Fibroblast of skin of right biceps (primary cell): ENCODE measurements at places on chromosomes 12 and 14.

DNA sequence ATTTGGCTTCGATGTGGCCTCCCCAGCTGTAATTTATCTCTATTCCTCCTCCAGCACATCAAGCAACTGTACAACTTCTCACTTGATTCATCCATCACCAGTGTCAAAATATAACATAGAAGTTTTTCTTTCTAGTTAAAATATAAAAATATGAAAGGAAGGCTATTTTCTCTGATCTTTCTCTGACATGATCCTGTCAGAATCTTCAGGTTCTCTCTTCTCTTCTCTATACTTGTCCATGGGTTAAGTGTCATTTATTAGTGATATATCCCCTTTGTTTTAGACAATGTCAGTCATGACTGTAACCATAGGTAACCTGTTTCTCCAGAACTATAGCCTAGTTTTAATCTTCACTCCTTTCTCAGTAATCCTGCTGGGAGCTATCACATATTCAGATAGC lies 132.5 kb upstream of the G2E3 start:
- DNase-seq = no peak

GRCh38 chr14:59273737-59274136 lies 85.3 kb downstream of the DAAM1 start:
- no peak for DNase-seq

DNA sequence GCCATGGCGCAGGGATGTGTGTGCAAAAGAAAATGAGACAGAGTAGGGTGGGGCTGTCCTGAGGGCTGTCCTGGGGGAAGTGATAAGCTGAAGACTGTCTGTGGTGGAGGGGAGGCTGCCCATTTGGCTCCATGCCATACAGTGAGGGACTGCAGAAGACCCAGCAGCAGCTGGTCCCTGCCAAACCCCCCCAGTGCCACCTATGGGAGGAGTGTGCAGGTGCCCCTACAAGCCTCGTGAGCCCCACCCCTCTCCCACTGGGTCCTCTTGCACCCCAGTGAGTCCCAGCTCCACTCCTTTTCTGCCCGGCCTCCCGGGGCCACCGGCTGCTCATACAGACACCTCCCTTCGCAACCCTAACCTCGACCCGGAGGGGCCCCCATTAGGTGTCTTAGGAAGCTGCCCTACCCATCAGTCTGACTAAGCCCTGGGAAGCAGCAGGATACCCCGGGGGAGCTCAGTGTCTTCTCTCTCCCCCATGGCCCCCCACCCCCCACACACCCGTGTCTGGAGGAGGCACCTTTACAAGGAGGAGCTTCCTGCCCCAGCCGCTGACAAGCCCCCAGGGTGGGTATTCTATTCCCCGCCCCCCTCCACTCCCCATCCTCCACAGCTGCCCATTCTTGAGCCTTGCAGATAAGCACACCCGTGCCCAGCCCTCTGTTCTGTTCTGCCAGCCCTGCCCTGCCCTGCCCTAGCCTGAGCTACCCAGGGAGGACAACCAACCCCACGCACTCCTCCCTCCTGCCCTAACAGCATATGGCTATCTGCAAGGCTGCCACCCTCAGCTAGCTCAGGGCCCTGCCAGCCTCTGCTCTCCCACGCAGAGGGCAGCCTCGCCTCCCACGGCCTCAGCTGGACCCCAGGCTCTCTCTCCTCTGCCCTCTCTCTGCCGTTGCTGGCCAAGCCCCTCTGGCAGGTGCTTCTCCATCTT lies 41.9 kb downstream of the SLC6A12 start:
- no peak for DNase-seq

- no peak for DNase-seq
These were observed 6.0 kb upstream of the ATP23 start for GRCh38 chr12:57935331-57935730.

DNA sequence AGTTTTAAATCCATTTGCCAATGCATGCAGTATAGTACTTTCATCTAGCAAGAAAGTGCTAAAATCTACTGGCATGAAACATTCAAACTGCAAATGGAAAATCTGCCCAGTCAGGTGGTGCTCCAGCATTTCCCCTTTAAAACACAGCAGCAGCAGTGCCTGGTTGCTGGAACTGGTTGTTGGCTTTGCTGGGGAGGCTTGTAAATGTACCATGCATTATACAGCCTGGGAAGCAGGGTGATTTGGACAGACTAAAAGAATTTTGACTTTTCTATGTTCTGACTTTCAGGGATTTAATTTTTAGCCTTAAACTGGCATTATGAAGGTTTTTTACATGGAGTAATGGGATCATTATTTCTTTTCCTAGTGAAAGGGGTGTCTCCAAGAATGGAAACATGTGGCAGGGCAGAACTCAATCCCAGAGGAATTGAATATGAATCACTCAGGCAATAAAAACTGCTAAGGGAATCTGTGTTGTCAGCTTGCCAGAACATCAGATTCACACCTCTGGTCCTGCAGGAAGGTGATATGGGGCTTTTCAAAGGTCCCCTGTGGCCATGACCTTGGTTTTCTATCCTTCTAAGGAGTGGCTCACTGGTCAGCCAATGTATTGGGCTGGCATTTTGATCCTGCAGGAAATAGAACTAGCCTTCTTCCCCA lies 9.0 kb upstream of the PAX9 start:
- no peak for DNase-seq

GRCh38 chr12:45663455-45663854 lies 66.1 kb upstream of the ARID2 start:
- no peak for DNase-seq

DNA sequence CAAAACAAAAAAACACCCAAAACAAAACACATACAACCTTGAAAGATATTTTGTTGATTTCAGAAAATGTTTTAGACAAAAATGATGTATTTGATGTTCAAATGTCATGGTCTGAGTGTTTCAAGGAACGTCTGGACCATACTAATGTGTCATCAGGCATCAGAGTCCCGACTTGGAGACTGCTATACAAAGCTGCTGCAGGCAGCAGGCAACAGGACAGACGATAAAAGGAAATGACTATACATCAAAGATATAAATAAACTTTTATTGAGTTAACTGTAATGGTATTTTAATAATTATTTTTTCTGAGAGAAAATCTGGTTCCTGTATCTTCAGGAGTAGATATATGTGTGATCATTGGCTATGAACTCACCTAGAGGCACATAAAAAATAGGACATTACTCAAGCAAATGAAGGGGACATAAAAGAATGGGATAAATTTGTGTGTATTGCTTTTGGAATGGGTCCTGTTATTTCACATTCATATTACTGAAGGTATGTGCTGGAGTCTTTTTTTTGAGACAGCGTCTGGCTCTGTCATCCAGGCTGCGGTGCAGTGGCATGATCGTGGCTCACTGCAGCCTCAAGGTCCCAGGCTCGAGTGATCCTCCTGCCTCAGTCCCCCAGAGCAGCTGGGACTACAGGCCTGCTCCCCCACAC lies 87.3 kb upstream of the HECTD1 start:
- DNase-seq = peak; percentile 33

- DNase-seq = no peak
These were observed 1.3 kb downstream of the RNASE8 start for GRCh38 chr14:21058903-21059302.

- peak; percentile 45 for DNase-seq
These were observed 394.1 kb downstream of the C12orf75 start for GRCh38 chr12:105724641-105725040.

- no peak for DNase-seq
These were observed 252.2 kb upstream of the FOXN3 start for GRCh38 chr14:89669193-89669592.

DNA sequence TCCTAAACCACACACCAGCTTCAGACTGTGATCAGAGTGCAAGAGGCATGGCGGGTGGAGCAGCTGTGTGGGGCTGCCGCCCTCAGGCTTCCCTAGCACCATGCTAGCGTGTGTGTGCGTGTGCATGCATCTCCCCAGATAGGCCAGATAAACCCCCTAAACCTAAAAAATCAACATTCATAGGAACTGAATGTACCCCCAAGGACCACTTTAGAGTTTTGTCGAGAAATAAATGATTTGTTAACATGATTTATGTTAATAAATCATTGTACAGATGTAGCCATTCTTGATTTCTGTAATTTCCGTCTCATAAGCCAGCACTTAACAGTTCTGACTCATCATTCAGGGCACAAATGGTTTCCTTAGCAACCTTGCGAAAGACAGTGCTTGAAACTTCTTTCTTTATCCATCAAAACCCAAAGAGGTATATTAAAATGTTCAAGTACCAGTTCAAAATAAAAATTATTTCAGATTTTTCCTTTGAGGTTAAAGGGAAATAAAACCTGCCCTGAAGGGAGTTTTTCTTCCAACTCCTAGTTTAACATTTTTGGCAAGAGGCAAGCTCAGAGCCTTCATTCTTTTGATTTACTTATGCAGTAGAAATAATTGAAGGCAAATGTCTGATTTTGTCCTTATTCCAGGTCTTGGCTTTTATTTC lies 206.2 kb upstream of the RGS6 start:
- peak; percentile 85 for DNase-seq

GRCh38 chr14:20714593-20715250 lies 26.2 kb downstream of the ANG start:
- DNase-seq = peak; percentile 19

DNA sequence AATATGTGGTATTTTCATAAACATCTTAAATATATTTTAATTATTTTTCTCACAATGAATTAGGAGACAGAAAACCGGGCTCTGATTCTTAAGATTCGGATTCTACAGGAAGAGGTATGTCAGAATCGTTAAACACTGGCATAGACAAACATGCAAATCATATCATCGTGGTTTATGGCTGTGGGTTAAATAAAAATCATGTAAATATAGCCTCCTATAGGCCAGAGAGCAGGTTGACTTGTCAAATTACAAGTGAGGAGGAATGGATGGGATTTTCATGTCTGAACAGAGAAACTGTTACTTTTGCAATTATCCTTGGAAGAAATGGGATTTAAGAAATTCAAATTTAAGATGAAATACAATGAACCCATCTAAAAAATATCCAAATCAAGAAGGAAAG lies 74.9 kb upstream of the BCAT1 start:
- no peak for DNase-seq

- no peak for DNase-seq
These were observed 24.2 kb downstream of the SYNJ2BP start for GRCh38 chr14:70392676-70393075.

DNA sequence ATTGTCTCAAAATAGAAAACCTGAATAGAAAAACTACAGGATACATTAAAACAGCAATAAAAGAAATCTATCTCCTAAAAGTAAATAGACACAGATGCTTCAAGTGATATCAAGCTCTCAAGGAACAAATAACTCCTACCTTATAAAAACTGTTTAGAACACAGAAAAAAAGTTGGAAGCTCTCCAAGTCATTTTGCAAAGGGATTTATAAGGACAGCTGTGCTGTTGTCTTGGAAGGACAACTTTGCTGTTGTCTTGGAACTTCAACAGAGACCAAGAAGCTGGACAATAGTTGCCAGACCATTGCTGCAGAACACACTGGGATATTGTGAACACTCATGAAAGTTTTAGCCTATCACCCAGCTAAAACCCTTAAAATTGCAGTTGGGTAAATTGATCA lies 780.7 kb downstream of the FLRT2 start:
- DNase-seq = no peak

GRCh38 chr12:97151481-97151880 lies 244.4 kb downstream of the NEDD1 start:
- DNase-seq = no peak

DNA sequence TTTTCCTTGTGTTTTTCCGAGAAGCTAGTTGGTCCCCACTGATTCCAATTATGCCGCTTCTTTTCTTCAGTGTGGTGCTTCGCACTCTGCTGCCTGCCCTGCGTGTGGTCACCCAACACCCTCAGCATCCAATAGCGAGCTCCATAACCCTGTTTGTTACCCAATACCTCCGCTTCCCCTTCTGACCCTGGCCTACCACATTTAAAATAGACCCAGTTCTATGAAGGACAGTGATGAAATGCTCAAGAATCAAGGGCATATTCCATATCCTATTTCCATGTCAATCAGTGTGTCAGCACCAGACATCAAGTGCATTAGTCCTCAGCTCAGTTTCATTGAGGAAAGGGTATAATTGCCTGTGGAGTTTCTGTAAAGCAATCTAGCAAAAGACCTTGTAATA lies 9.5 kb downstream of the NDRG2 start:
- DNase-seq = no peak

DNA sequence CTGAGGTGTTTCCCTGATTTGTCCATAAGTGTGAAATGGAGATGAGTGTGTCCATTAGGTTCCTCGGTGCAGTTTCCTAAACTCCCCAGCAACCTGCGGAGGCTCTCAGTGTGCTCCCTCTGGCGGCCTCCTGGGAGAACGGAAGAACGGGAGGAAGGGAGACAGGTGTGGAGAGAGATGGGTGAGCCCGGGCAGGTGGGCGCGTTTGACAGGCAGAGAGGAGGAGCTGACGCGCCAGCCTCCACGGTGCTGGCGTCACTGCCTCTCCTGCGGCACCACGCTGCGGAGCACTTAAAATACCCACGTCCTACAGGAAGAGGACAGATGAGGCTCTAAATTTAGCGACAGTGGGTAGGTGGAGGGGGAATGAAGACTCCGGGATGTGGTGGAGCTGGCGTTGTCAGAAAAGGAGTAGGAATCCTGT lies 26.8 kb upstream of the PEX5 start:
- no peak for DNase-seq

DNA sequence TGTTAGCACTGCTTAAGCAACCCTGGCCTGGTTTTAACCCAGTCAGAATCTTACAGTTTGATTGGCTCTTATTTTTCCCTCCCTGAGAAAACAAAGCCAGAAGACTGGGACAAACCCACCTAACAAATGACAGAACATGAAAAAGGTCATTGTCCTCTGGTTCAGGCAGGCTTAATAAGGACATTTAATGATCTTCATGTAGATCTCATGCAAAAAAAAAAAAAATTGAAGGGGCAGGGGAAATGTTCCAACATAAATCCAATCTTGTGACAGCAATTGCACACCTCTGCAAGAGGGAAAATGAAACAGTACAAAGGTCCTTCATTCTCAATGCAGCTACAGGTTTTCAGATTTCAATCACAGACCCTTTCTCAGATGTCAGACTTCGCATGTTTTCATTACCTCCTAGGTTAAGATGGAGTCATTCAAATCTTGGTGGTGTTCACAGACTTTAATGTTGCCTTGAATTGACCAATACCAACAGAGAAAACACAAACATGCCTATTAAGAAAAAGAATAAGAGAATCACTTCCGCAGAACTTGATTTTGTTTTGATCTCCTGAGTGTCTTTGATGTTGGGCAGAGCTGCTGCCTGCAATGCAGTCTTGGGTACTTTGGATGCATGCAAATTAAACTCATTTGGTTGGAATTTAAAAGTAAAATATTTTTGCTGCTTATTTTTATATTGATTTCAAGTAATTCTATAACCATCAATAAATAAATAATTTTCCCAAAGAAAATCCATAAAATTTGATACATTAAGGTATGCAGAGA lies 359.0 kb downstream of the BTG1 start:
- DNase-seq = no peak

DNA sequence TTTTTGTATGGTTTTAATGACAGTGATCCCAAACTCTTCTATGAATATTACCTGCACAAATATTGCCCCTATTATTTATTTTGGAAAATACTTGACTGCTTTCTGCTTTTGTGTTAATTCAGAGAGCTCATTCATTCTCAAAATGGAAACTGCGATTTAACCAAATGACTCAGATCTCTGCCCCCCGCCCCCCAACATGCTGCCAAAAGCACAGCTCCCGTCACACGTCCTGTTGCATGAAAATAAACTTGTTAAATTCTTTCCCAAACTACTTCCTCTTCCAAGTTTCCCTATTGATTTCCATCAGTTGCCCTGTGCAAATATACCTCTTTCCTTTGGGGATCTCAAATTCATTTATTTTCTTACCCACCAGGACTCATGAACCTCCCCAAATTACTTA lies 18.0 kb upstream of the NRDE2 start:
- no peak for DNase-seq

- DNase-seq = peak; percentile 81
These were observed 3.7 kb downstream of the TMEM253 start for GRCh38 chr14:21104448-21105060.
